ENCODE measurements at places on chromosomes 5 and 9.

GRCh38 chr5:142924135-142924883 lies 154.1 kb downstream of the ARHGAP26 start:
- H3K27ac ChIP-seq: peak overlapping the region; percentile 74
- H3K4me1 ChIP-seq: peaks cover 17% of the 10 kb centered on the region
- no peaks in the 10 kb centered on the region for H3K36me3 ChIP-seq
- DNase-seq: no peak

GRCh38 chr9:14748373-14748772 lies 25.8 kb upstream of the CER1 start:
- H3K27me3 ChIP-seq: peaks cover 52% of the 10 kb centered on the region
- H3K4me1 ChIP-seq: peaks cover 9% of the 10 kb centered on the region
- H3K4me3 ChIP-seq: no peak overlapping the region
- H3K27ac ChIP-seq: no peak overlapping the region
- no peaks in the 10 kb centered on the region for H3K36me3 ChIP-seq

DNA sequence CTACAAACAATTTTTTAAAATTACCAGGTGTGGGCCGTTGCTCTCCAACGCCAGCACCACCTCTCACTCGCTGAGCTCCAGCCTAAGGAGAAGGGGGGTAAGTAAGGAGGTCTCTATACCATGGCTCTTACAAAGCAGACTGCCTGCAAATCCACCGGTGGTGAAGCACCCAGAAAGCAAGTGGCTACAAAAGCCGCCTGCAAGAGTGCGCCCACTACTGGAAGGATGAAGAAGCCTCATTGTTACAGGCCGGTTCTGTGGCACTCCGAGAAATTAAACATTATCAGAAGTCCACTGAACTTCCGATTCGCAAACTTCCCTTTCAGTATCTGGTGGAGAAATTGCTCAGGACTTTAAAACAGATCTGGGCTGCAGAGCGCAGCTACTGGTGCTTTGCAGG lies 46.0 kb downstream of the CDO1 start:
- no peak for DNase-seq
- peaks cover 2% of the 10 kb centered on the region for H3K36me3 ChIP-seq
- H3K4me3 ChIP-seq: no peak overlapping the region
- H3K4me1 ChIP-seq: no peaks in the 10 kb centered on the region
- peaks cover 21% of the 10 kb centered on the region for H3K27me3 ChIP-seq

GRCh38 chr9:126407114-126407870 lies 80.7 kb downstream of the MVB12B start:
- no peak overlapping the region for H3K4me3 ChIP-seq
- H3K27me3 ChIP-seq: no peaks in the 10 kb centered on the region
- no peak overlapping the region for H3K27ac ChIP-seq
- peaks cover 2% of the 10 kb centered on the region for H3K36me3 ChIP-seq
- peaks cover 23% of the 10 kb centered on the region for H3K4me1 ChIP-seq

DNA sequence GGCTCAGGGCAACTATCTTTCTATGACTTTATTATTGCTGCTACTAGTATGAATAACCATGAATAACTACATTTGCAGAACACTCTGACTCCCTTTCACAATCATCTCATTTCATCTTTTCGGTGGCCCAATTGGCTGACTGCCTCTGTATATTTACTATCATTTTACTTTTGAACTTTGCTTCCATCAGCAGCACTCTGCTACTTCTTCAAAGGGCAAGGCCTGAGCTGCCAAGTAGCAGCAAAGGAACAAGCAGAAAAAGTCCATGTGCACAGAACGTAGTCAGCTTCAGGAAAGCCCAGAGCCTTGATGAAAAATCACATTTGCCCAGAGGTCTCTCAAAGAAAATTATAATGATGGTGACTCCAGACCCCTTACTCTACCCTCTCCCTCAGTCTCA lies 214.5 kb upstream of the PUM3 start:
- peaks cover 6% of the 10 kb centered on the region for H3K27me3 ChIP-seq
- H3K4me3 ChIP-seq: no peak overlapping the region
- peaks cover 2% of the 10 kb centered on the region for H3K36me3 ChIP-seq
- DNase-seq: no peak
